Cortex of kidney (tissue), 1 donor: ENCODE measurements at places on chromosomes 5 and 9.

GRCh38 chr9:13035822-13036221 lies 243.7 kb downstream of the MPDZ start:
- no peak for DNase-seq

GRCh38 chr5:30194595-30194994 lies 998.9 kb upstream of the CDH6 start:
- DNase-seq = no peak

DNA sequence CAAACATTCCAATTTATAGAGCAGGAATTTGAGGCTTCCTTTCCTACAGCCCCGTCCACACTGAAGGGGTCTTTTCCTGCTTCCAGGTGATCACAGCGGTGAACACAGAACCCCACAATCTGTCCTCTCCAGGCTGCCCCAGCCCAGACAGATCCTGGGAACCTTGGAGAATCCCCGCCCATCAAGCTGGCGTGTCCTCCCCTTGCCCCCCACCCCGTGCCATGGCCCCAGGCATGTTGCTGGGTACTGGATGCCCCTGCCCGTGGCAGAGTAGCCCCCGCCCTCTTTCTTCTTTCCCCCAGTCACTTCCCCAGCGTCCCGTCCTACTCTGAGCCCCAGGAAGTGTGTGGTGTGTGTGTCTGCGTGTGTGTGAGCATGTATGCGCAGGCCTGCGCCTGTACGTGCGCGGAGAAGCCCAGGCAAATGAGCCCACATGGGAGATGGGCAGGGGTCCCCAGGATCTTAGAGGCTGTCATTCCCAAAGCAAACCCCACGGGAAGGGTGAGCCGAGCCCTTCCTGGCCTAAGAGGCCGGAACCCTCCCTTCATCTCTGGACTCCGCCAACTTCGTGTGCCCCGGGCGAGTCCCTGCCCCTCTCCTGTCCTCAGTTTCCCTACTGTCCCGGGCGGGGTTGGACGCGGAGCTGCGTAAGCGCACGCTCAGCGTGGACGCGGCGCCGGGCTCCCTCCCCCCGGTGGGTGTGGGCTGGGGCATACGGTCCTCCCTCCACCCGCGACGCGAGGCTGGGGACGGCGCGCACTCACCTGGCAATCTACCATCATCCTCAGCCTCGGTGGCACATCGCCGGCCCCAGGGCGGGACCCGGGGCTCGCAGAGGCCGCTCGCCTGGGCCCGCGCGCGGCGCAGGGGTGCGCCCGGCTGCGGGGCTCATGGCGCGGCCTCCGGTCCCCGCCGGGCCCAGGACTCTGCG lies 15.2 kb downstream of the GBGT1 start:
- DNase-seq = no peak

- no peak for DNase-seq
These were observed 21.7 kb downstream of the ZNF366 start for GRCh38 chr5:72485430-72485974.

DNA sequence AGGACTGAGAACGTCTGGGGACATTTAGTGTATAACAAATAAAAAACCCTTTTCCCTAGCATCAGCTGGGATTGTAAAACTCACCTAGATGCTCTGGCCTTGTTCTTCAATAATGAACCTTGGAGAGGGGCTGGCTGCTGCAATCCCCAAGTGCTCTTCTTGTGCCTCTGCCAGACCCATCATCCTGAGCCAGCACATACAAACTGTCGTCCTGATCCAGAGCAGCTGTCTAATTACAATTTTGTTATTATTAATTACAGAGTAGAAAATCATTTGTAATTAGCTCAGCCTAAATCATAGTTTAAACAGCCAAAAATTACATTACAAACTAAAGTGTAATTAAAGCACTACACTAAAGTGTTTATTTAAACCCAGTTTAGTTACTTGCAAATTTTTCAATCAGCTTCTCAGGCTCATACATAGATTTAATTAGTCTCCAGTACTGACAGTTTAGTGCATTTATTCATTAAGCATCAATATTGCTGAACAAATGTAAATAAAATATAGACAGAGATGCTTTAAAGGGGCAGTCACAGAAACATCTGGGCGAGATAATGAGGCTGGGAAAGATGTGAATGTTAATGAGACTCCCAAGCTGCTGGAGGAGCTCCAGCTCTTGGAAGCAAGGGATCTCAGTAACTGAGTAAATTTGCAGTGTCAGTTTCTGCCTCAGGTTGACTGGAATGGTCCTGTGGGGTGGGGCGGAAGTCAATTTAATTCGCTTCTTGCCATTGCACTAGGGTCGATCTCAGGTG lies 632.3 kb upstream of the TLE4 start:
- DNase-seq = no peak

DNA sequence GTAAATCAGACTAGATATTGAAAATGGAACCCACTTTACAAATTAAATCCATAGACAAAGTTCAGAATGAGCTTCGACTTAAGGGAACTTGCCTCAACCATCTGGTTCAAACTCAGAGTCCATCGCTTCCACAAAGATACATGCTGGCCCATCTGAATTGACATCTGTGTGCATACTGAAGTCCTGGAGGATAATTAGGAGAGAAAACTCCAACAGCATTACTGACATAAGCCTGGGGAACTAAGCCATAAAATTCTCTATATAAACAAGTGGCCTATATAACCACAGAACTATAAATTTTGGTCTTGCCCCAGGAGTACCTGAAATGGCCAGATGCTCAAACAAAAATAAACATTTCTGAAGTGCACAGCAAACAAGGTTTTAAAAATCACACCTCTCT lies 94.4 kb downstream of the IZUMO3 start:
- DNase-seq = no peak

- DNase-seq = no peak
These were observed 44.8 kb downstream of the SUSD1 start for GRCh38 chr9:112130347-112130746.

- no peak for DNase-seq
These were observed 34.4 kb downstream of the CFAP90 start for GRCh38 chr5:7816535-7816901.

GRCh38 chr5:39371367-39371635 lies 7.0 kb upstream of the C9 start:
- DNase-seq = no peak

DNA sequence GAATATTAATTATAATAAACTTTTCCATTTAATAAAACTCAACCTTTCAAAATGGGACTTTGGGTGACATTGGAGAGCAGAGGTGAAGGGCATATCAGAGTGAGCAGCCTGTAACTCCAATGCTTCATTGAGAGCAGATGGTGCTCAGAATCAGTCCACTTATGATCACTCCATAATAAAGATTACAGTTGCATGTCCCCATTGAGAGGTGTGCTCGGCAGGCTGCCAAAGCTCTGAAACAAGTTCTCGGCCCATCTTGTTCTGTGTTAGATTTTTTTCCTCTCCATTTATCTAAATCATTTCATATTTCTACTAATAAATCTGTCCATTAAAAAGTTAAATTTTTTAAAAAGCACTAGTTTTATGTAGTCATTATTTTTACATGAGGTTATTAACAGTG lies 1786.4 kb upstream of the WWC1 start:
- no peak for DNase-seq

- DNase-seq = no peak
These were observed 18.6 kb upstream of the SHISAL2B start for GRCh38 chr5:64671678-64672077.

GRCh38 chr5:146516151-146516475 lies at the start of gene GPR151:
Gene GPR151, minus strand, starts transcription at chr5:146516190. Its CDS starts 77 bp downstream, at chr5:146516113.
- no peak for DNase-seq

DNA sequence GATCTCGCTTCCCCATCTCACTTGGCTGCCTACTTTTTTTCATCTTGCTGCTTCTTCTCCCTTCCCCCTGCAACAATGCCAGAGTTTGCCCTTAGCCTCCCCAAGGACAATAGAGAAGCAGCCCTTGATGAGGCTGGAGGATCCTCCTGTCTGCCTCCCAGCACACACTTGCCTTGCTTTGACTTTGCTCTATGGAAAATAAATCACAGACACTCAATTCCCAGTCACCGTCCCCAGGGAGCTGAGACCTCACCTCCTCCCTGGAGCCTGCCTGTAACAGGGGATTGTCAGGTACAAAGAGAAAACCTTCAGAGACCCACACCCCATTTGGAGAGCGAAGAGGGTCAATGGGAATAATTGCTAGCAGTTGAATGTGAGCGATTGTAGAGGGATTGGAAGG lies 242.1 kb upstream of the ZNF462 start:
- DNase-seq = no peak

DNA sequence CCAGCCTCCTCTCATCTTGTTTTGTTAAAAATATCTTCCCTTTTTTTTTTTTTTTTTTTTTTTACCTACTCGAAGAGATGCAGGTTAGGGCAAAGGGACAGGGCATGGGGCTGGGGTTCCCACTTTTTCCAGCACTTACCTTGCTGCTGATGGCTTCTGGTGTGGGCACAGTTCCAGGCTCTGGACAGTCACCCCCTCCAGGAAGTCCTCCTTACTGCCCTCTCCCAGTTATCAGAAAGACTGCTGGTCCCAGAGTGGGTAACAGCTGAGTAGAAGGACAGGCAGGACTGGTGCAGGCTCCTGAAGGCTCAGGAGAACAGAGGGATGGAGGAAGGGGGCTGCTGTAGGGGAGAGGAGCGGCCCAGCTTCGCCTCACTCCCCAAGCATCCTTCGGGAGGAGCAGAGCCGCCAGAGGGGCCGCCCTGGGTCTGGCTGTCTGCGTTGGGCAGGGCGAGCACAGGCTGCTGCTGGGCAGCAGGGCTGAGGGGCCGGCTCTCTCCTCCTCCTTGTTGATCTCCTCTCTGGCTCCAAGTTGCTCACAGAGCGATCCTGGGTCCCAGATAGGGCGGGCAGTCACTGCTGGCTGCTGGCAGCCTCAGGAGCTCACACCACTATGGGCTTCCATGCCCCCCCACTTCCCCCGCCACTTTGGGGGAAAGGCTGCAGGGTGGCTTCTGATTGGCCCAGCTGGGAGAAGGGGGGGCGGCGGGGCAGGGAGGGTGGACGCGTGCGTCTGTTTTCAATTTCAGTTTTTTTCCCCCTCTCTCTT lies at the start of gene PDGFRB:
TSS of gene PDGFRB (minus strand) at position 588 of the 769 bp plus-strand sequence. CDS start 18,798 bp downstream, outside the sequence.
- DNase-seq = no peak

- no peak for DNase-seq
These were observed 42.1 kb downstream of the GABRA1 start for GRCh38 chr5:161889971-161890370.

GRCh38 chr5:62065050-62065449 lies 241.0 kb upstream of the KIF2A start:
- no peak for DNase-seq

DNA sequence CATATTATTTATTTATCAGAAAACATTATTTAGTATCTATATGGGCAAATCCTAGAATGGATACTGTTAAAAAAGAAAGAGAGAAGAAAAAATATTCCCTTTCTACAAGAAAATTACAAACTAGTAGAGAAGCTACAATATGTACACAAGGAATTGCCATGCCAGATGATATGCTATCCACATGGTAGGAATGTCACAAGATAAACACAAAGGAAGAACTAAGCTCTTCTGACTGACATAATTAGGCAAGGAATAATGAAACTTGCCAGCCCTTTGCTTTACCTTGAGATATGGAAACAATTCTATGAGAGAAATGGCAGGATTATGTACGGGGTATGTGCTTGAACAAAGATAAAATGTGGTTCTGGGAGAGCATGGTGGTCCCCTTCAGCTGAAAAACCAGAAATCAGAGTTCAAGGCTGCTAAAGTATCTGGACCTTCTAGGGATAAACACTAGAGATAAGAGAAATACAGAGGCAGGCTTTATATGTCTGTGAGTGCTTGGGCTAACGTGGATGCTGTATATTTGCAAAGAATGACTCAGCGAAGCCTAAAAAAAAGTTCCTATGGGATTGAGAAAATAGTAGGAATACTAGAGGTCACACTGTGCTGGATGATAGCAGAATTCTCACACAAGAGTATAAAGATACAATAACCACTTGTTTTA lies 451.6 kb downstream of the TLE1 start:
- no peak for DNase-seq
